ENCODE measurements at places on chromosomes 13 and 19.
A peak's percentile ranks its signal among the peaks of the same experiment; 100 is the strongest.

DNA sequence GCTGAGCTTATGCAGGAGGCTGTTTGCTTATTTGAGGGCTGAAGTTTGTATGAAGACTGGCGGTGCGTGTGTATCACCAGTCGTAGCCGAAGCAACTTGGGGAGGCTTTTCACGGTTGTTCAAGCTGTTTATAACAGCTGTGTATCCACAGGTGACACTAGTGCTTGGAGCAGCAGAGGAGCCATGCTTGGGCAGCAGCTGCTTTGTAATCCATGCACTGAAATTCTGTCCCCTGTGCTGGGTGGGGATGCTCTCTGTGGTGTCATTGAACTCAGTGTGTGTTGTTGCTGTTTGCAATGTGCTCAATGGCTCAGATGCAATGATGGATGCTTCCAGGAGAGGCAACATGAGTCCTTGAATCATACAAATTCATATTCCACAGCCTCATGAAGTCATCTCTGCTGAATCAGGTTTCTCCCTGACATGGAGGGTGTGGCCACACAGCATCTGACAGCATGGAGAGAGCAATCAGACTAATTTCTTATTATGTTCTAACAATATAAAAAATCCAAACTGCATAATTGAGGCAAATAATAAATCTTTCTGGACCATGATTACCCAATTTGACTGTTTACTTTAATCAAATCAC, 18.8 kb upstream of the GTF3A start:
- DNase-seq = no peak

DNA sequence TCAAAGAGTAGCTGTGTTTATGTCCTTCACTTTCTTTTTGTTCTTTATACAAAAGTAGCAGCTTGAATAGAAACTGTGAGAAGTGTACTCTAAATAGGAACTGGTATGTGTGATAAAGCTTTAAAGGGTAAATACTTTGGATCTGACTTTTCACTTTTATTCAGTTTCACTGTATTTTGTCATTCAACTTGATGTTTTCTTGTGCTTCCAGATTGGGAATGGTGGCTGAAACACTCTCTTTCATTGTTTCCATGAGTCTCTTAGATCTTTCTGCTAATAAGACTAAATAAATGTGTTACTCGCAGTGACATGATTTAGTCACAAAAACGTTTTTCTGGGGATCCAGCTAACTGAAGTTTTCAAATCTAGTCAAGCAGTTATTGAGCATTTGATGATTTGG, 133.2 kb downstream of the GPC5 start:
- no peak for DNase-seq

- peak; percentile 72 for DNase-seq
Measured at GRCh38 chr19:3576696-3577443, 4.1 kb downstream of the HMG20B start.

DNA sequence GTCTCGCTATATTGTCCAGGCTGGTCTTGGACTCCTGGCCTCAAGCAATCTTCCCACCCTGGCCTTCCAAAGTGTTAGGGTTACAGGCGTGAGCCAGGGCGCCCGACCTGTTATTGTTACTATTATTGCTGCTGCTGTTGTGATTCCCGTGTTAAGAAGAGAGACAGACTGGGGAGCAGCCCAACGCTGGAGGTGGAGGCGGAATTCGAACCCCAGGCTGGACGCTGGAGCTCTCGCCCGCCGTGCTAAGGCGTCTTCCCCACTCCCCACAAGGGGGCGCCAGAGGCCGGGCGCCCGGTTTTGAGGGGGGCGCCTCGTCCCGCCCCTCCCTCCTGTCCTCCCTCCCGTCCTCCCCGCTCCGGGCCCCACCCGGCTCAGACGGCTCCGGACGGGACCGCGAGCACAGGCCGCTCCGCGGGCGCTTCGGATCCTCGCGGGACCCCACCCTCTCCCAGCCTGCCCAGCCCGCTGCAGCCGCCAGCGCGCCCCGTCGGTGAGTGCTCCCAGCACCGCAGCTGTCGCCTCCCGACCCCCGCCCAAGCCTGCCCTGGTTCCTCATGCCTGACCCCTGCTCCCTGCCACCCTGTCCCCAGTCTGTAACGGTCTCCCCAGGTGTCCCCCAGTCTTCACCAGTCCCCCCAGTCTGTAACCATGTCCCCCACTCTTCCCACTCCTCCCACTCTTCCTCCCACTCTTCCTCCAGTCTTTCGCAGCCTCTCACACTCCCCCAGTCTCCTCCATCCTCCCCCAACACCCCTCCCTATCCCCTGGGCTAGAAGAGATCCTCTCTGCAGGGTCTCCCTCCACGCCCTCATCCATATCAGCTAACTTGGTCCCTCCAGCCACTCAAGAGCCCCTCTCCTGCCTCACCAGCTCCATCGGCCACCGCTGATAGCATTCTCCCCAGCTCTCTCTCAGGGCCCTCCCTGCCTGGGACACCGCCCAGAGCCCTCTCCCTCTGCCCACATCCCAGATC, at the start of gene EHD2:
EHD2 (plus strand) TSS at position 377 of the 976 bp plus-strand sequence. CDS start 3,191 bp downstream, outside the sequence.
- peak; percentile 72 for DNase-seq

DNA sequence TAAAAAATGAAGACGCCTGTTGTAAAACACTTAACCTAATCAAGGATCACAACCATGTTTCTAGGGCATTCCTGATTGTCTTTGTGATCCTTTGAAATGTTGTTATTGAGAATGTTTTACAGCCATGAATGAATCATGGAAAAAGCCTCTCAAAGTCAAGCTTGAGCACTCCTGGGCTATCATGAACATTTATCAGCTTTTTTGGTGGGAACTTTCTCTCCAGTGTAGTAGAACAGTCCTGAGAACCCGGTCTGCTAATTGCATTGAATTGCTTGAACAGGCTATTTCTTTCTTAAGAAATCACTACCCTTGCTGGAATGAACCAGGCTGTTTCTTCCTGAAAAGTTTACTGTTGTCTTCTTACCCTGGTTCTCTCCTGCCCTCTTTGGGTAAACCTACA, 516.5 kb downstream of the FGF9 start:
- no peak for DNase-seq

DNA sequence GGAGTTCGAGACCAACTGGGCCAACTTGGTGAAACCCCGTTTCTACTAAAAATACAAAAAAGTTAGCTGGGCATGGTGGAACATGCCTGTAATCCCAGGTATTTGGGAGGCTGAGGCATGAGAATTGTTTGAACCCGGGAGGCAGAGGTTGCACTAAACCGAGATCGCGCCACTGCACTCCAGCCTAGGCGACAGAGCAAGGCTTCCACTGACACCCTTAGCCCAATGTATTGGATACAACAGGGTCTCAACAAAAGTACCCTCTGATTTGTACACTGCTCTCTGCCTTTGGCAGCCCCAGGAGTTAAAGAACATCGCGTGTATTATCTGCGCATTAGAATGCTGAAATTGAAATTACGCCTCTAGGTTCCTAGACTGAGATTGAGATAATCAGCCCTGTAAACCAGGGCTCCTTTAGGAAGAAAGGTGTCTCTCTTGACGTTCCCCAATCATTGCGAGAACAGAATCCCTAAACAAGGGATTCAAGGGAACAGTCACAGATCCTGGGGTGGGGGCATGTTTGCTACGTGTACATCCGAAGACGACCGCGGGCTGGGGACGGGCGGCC, 21.9 kb downstream of the IPO5 start:
- no peak for DNase-seq

DNA sequence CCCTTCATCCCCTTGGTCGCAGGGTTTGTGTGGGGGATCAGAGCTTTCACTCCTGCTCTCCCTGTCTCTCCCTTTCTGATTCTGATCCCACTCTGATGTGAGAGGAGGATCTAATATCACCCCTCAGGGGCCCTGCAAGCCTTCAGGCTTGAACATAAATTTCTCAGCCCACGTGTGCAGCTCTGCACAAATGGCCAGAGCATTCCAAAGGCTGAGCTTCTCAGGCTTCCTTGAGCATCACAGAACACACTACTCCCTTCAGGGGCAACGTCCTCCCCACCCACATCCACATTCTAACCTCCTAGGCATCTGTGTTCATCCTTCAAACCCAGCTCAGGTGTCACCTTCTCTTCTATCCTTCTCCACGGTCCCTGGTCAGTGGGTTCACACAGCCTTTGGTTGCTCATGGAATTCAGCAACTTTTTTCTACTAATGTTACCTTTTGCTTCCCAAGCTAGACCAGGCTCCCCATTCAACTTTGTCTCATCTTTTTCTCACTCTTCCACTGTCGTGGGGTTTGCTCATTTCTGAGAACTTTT, 24.4 kb upstream of the DOCK9 start:
- no peak for DNase-seq

Data from head of caudate nucleus (tissue), 42 donors.